ENCODE measurements at places on chromosomes 13 and 19.

- DNase-seq: no peak
Observed at GRCh38 chr13:110373617-110374016, 66.5 kb downstream of the COL4A2 start.

- DNase-seq: no peak
Observed at GRCh38 chr19:41159881-41160280, 33.1 kb upstream of the CYP2S1 start.

- DNase-seq: no peak
Observed at GRCh38 chr13:61030445-61030844, 385.2 kb downstream of the PCDH20 start.

DNA sequence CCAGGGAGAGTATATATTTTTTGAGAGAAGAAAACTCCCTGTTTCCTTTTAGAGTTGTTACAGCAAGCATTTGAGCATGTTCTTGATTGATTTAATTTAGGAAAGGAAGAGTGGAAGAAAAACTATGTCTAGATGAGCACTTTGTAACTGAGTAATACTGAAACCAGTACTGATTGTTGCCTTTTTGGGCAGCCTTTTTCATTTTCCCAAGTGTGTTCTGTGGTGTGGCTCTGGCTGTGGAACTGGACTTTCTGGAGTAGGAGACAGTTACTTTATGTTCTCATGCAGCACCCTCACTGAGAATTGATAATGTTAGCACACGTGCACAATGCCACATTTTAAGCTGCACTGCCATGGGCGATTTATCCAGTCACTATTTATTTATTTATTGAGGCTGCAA is 211.5 kb downstream of the LMO7 start:
- no peak for DNase-seq

DNA sequence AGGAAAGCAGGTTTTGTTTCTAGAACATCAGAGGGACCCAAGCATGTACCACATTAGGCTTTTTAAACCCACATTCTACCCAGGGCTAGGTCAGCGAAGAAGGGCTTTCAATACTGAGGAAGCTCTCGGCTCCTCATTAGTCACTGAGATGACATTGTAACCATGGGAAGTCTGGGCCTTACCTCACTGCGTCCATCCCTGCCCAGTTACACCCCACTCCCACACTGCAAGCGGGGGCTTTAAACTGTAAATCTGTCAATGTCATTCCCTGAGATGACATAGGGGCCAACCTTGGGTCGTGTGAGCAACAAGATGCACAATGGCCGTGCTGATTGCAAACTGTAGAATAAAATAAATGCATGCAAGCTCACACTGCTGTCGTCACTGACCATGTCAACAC is 21.7 kb upstream of the TFDP1 start:
- DNase-seq: no peak

- peak; percentile 85 for DNase-seq
Observed at GRCh38 chr13:27270594-27271520, at the start of gene RASL11A. TSS of gene RASL11A (plus strand) at chr13:27270830. CDS start at chr13:27270945, 115 bp downstream.

GRCh38 chr13:99051768-99052455 is 74.0 kb upstream of the DOCK9 start:
- DNase-seq: no peak

DNA sequence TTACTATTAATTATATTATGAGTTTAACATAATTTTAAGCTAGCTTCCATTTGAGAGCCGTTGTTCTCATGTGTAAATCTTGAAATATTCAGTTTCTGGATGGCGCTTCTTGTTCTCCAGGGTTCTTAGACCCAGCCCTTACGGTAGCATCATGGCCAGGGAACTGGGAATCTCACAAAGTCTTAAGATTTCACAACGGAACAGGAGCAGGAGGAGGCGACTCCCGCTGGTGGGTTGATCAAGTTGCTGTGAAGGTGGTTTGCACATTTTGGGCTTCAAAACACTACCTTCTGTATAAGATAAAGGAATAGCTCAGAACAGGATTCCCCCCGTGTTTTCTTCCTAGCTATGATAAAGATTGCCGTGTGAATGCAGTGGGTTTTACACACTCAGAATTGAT is 2.8 kb downstream of the NAXD start:
- DNase-seq: no peak

DNA sequence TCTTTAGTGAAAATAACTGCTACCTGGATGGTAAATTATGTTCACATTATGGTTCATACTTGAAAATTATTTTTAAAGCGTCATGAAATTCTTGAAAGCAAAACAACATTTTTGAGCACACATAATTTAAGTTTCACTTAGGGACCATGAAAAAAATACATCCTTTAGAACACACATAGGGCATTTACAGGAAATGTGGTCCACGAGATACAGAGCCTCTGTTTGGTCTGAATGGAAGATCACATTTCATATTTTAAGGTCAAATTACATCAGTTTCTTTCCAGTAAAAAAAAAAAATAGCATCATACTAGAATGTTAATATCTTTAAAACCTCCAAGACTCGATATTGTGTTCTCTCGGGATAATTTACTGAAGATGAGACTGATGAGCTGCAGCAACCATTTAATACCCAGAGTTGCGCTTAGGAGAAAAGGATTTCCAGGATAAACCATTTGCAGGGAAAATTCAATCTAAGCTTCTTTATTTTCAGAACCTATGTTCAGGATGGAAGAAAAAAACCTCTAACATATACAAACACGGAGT is 720.7 kb downstream of the DIAPH3 start:
- no peak for DNase-seq

- DNase-seq: no peak
Observed at GRCh38 chr13:52992110-52992509, 36.5 kb upstream of the OLFM4 start.

DNA sequence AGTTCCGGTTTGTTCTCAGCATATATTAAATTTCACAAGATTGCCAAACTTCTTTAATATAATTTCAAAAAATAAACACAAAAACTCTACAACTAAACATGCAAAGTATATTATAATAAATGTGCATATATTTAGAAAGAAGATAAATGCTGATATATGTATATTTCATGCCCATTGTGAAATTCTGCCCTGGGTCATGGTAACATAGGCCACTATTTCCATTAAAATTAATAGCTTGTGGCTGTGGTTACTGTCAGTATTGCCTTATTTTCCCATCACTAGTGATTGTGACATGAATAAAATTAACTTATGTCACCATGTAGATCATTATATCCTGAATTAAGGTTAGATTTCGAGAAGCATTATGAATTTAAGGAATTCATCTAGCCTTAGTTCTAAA is 410.9 kb downstream of the DACH1 start:
- DNase-seq: no peak

DNA sequence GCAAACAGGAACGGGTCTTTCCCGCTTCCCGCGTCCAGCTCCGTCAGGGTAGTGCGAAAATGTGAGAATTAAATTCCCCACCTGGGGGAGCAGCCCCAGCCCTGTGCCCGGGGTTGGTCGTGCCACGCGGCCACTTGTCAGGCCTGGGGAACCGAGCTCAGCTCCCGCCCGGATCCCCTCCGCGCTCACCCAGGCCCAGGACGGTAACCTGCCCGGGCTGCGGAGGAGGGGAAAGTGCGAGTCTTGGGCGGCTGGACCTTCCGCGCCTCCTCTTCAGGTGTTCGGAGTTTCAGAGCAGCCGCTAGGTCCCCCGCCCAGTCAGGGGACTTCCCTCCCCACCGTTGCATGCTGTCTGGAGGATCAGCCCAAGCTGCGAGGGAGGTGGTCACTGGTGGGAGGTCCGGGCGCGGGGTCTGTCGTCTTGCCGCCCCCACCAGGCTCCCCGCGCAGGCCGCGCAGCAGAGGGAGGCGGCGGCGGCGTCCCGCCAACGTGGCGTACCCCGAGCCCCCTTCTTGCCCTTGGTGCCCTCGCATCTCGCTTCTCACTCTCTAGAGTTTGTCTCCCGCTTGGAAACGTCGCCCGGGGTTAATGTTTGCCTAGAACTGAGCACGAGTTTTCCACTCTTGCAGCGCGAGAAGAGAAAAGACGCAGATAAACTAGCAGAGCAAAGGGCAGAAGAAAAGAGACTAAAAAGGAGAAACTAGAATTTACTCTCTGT is 8.1 kb downstream of the URAD start:
- DNase-seq: no peak

- DNase-seq: no peak
Observed at GRCh38 chr19:723247-723646, 14.5 kb downstream of the PALM start.

DNA sequence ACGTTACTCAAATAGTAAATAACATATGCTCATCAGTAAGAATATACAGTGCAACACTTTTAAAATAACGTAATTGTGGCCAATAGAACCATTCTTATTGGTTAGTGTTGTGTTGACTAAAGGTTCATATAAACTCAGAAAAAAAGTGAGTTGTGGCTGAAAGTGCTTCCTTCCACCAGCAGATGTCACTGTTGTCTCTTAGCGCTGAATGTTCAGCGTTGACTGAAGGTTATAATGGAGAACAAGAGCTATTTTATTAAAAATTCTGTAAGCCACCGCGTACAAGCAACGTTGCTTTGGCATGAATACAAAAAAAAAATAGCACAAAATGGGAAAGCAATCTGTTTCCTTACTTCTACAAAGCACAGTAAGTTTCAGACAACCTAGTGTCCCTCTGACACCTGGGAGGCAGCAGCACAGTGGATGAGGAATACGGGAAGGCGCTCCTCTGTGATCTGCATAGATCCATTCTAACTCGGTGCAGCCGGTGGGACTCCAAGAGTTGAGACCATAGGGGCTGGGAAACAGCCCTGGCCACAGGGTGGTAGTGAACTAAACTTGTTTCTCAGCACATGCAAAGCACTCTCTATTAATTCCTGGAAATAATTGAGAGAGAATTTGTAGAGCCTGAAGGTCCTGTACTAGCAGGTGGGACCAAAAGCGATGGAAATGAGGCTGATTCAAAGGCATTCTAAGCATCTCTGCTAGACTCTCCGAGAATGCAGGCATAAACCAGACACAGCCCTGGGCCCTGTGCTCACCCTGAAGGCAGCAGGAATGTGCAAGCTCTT is 23.9 kb upstream of the OXGR1 start:
- peak; percentile 36 for DNase-seq

DNA sequence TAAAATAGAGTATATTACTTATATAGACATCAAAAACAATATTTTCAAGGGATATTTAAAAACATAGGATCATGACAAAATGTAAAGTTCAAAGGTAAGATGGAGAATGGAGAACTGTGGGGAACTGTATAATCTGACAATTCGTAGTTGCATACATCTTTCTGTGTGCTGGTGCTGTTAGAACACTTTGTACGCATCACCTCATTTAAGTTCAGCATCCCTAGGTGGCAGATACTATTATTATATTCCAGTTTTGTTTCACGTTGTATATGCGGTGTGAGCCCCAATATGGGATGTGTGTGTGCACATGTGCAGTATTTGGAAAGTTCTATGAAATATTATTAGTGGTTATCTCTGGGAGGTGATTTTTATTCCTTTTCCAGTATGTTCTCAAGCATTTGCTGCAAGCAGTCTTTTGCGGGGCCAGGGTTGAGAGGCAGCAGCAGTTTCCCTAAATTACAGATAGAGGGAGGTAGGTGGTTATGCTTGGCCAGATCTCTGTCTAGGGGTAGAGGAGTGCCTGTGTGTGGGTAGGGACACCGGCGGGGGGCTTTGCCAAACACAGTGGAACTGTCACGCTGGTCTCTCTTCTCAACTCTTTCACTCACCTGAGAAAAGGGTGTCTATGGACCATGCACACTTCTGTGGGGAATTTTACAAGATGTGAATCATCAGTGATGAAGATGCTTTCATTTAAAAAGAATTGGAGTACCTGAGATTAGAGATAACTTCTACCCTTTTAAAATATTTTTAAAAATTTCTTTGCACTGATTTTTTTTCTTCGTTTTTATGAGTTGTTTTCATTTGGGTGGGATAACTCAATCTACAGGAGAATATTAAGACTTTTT is 55.6 kb upstream of the ALOX5AP start:
- DNase-seq: no peak

GRCh38 chr13:30191491-30192100 is 115.8 kb downstream of the KATNAL1 start:
- DNase-seq: peak; percentile 23

DNA sequence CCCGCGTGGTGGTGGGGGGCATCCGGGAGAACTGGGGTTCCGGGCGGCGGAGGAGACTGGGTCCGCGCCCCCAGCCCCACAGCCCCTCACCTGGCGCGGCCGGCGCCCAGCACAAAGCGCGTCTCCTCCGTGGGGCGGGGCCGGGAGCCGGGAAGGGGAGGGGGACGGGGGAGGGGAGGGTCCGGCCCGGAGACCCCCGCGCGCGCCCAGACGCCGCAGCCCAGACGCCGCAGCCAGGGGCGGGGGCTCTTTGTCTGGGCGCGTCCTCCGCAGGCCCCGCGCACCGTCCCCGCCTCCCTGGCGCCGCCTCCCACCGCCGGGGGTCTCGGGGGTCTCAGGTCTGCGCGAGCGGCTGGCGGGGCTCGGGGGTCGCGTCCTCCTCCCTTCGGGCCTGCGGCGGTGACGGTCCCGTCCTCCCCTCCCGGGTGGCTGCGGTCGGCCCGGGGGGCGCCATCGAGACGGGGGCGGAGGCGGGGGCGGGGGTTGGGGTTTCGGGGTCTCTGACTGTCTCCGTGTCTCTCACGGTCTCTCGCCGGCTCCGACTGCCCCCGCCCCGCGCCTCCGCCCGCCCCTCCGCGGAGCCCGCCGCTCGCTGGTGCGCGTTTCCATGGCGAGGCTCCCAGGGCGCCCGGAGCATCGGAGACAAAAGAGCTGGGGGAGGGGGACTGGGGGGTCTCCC is at the start of gene PLPPR3:
PLPPR3 (minus strand) TSS at position 131 of the 679 bp plus-strand sequence. CDS start 396 bp downstream, outside the sequence.
- DNase-seq: no peak

DNA sequence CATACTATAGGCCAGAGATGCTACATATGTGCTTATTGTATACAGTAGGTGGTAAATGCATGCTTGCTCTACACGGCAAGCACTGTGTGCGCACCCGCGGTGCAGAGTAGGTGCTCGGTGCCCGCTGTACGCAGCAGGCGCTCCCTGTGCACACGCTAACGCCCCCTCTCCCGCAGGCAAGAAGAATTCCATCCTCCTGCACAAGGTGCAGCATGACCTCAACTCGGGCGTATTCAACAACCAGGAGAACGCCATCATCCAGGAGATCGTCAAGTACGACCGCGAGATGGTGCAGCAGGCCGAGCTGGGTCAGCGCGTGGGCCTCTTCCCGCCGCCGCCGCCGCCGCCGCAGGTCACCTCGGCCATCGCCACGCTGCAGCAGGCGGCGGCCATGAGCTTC is 17.7 kb downstream of the POLRMT start:
- DNase-seq: no peak

GRCh38 chr13:99344610-99345208 is 37.5 kb upstream of the GPR183 start:
- no peak for DNase-seq

DNA sequence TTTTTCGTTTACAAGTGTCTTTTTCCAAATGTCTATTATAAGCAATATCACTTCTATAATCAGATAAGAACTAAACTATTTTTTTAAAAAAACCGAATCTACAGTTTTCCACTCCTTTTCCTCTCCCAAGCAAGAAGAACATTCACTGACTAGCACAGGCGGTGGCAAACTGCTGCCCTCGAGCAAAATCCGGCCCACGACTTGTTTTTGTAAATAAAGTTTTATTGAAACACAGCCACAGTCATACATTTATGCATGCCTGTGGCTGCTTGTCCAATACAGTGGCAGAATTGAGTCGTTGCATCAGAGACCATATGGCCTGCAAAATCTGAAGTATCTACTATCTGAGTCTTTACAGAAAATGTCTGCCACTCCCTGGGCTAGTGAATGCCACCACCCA is 27.4 kb downstream of the INSR start:
- DNase-seq: no peak
